ENCODE measurements at places on chromosomes 7 and 10.

- DNase-seq, result no peak
Measured at GRCh38 chr10:52353960-52354394, 39.9 kb downstream of the DKK1 start.

DNA sequence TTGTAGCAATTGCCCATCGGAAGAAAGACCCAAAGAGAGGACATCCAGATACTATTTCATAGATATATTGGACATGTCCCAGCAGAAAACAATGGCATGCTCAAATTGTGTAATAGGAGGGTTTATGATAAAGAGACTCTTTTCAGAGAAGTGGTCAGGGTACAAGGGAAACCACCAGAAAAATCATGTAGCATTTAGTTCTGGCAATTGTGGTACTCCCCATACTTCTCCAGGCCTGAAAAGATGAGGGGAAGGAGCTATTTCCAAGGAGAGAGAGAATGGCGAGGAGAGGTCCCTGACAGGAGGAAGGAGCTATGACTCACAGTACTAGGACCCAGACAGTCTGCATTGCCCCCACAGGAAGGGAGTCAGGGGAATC lies 68.4 kb upstream of the ADO start:
- DNase-seq, result no peak

GRCh38 chr10:2964632-2965296 lies 102.6 kb upstream of the PFKP start:
- DNase-seq, result no peak

DNA sequence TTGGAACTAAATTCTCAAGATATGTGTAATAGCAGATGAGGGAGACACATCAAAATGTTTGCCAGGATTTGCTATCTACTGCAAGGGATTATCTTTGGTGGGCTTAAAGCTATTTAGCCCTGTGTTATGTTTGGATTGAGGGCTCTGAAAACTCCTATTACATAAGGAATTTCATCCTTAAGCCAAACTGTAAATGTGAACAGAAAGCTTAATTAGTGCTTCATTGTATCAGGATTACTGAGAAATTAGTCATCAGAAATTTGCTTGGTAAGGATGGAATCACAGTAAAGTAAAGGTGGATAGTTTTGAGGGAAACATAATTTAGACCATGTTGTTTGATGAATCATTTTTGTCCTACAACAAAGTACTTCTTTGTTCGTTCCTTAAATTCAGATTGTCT lies 8.3 kb downstream of the ANKRD7 start:
- DNase-seq, result no peak

- no peak for DNase-seq
Measured at GRCh38 chr10:10418387-10418786, 599.3 kb upstream of the CELF2 start.

DNA sequence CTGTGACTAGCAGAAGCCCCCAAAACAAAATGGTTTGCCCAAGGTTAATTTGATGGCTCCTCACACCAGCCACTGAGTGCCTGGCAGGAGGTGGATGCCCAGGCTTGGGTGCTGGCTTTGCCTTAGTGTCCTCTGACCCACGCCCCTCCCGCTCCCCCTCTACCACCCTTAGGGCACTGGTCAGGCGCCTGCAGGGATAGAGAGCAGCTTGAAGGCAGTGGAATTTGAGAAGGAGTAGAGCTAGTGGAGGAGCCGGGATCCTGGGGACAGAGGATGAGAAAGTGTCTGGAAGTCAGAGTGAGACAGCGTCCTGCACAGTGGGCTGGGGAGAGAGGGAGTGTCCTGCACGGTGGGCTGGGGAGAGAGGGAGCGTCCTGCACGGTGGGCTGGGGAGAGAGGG lies 139.4 kb downstream of the DNAJB6 start:
- peak; percentile 18 for DNase-seq
